ENCODE measurements at places on chromosomes 1 and 21.

- no peak for DNase-seq
Observed at GRCh38 chr1:81144240-81144825, 656.4 kb upstream of the ADGRL2 start.

GRCh38 chr1:10387677-10388386, 11.0 kb upstream of the PGD start:
- DNase-seq, result peak; percentile 70

GRCh38 chr1:162361349-162361748, 15.3 kb downstream of the SPATA46 start:
- DNase-seq, result no peak

DNA sequence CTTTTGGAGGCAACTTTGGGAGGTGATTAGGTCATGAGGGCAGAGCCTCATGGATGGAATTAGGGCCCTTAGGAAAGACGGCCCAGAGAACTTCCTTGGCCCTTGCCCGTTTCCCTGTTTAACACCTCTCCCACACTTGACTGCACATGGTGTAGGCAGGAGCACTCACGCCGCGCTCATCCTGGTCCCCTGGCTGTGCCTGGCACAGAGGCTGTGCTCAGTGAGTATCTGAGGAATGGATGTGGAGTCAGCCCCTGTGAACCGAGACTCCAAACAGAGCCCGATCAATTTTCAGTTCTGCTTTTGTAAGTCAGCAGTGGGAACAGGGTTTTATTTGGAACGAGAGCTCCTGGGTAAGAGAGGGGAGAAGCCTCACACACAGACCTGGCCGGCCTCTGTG, 29.8 kb upstream of the ETV3 start:
- no peak for DNase-seq

DNA sequence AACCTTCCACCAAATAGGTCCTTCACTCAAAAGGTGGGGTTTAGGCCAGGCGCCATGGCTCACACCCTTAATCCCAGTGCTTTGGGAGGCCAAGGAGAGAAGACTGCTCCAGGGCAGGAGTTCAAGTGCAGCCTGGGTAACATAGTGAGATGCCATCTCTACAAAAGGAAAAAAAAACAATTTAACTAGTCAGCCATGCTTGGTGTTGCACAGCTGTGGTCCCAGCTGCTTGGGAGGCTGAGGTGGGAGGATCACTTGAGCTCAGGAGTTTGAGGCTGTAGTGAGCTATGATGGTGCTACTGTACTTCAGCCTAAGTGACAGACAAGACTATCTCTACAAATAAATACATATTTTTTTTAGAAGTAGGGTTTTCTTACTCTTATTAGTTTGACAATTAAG, 617.5 kb downstream of the KIF26B start:
- no peak for DNase-seq

DNA sequence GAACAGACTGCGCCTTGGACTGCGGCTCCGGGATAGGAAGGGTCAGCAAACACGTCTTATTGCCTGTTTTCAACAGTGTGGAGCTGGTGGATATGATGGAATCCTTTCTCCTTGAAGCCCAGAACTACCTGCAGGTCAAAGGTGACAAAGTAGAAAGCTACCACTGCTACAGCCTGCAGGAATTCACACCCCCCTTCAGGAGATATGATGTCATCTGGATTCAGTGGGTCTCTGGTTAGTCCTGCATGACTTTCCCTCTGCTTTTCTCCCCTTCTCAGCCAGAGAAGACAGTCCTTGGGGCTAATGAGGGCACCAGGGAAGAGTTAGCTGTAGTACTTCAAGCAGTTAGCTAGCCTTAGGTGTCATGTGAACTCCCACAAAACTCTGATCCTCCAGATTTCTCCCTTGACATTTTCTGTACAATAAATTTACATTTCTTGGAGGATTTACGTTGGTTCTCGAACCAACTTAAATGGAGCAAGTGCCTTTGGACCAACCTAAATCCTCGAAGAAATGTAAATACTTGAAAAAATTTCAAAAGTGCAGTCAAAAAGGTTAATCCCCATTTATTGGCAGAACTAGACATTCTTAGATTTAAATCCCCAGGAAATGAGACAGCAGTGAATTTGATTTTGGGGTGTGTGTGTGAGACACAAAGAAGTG, 20.9 kb downstream of the NTMT2 start:
- no peak for DNase-seq

DNA sequence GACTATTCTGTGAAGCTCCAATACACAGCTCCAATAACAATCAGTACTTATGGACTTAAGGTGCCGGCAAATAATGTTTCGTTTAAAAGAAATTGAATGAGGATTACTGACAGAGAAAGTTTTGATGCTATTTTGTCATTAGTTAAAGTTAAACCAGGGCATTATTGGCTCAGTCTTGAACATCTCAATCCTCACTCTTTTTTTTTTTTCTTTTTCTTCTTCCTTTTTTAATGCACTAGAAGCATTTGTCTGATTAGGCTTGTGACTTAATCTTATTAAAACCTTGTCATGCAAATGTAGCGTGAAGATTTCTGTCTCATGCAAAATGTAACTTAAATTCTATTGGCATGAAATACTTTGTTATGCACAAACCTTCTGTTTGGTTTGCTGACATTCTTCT, 346.8 kb upstream of the ADGRL2 start:
- no peak for DNase-seq

GRCh38 chr21:41316200-41317062, at the start of gene FAM3B:
Gene FAM3B, plus strand, starts transcription at chr21:41316801. Its CDS starts 79 bp downstream, at chr21:41316880.
- DNase-seq, result no peak

- DNase-seq, result no peak
Observed at GRCh38 chr1:84835169-84835568, 57.8 kb downstream of the LPAR3 start.

- DNase-seq, result no peak
Observed at GRCh38 chr21:45160198-45160597, 85.8 kb downstream of the ADARB1 start.

- DNase-seq, result no peak
Observed at GRCh38 chr21:34864370-34865149, 184.5 kb downstream of the RUNX1 start.

DNA sequence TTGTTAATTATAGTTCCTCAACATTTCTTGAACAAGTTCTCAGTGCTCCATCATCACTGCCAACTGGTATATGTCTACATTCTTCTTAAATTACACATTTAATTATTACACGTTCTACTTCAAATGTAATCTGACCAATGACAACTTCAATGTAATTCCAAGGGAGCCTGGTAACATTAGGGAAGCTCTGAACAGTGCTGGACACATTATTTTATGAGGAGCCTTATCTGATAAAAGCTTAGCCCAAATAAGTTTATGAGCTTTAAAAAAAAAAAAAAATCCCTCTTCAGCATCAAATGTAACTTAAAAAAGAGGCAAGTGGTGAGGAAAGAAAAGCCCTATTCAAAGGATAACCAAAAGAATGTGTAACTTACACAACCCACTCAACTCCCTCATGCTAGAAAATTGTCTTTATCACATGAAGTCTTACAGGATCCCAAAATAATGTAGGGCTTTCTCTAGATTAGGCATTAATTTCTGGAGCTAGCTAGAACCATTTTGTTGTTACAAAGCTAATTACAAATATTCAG, 35.2 kb upstream of the ABCA4 start:
- DNase-seq, result no peak

- DNase-seq, result peak; percentile 28
Observed at GRCh38 chr1:89454845-89455521, 69.6 kb upstream of the LRRC8B start.

GRCh38 chr21:40813918-40814317, 33.0 kb downstream of the DSCAM start:
- DNase-seq, result no peak

DNA sequence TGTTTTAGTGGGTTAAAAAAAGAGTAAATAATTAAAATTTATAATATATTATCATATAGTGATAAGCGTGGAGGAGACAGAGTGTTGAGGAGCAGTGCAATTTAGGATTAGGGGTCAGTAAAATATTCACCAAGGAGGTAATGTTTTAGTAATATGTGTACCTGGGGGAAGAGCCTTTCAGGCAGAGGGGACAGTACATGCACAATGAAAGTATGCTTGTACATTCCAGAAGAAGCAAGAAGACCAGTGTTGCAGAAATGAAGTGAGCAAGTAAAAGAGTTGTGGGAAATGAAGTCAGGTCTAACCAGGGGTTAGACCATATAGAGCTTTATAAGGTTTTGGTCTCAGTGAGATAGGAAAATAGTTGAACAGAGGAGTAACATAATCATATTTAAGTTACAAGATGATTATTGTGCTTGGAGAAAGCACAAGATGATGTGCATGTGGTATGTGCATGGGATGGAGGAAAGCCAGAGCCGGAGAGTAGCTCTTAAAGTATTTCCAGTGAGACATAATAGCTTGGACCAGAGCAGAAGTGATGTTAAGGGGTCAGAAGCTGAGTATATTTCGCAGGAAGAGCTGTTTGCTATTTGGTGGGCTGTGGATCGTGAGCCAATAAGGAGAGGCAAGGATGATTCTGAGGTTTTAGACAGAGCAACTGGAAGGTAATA, 44.8 kb downstream of the SNX7 start:
- DNase-seq, result no peak

- peak; percentile 28 for DNase-seq
Observed at GRCh38 chr1:43518935-43519686, 11.6 kb upstream of the PTPRF start.

- DNase-seq, result no peak
Observed at GRCh38 chr1:213247038-213247437, 196.0 kb downstream of the RPS6KC1 start.

Measured in tibial artery (tissue), 4 donors.